ENCODE measurements at places on chromosomes 5 and 9.

GRCh38 chr5:32779754-32780415, 68.8 kb downstream of the NPR3 start:
- DNase-seq = no peak

GRCh38 chr9:107569174-107569573, 79.6 kb upstream of the KLF4 start:
- no peak for DNase-seq

- no peak for DNase-seq
Observed at GRCh38 chr5:44862808-44863207, 54.1 kb downstream of the MRPS30 start.

DNA sequence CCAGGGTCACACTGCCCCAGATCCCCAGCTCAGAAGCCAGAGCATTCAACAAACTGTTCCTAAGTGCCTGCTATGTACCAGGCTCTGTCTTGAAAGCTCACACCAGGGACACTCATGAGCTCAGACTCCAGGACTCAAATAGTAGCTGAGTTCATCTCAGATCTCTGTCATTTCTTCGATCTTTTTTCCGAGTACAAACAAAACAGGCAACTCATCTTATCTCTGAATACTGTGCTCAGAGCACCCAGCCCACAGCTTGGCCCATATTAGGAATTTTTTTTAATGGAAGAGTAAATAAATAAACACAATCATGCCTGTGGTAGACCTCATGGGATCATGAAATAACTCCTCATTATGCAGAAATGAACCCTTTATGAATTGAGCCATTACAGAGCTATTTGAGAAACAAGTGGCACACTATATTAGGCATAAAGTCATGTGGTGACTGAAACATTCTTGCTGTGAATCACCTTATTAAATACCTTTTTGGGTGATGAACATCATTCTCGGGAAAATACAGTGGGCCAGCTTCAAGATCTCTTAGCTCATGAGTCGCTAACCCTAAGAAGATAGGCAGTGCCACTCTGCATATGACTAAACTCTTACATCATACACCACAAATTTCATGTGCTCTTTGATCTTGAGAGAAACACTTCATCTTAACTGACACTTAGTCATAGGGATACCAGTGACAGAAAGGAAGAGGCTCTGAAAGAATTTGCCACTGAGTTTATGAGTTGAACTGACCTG, 9.9 kb downstream of the SH3RF2 start:
- no peak for DNase-seq

- DNase-seq = no peak
Observed at GRCh38 chr9:120610975-120611689, 31.2 kb upstream of the CDK5RAP2 start.

GRCh38 chr5:57468481-57469163, 14.0 kb downstream of the ACTBL2 start:
- no peak for DNase-seq

GRCh38 chr9:22147813-22148527, 138.9 kb upstream of the CDKN2B start:
- no peak for DNase-seq

DNA sequence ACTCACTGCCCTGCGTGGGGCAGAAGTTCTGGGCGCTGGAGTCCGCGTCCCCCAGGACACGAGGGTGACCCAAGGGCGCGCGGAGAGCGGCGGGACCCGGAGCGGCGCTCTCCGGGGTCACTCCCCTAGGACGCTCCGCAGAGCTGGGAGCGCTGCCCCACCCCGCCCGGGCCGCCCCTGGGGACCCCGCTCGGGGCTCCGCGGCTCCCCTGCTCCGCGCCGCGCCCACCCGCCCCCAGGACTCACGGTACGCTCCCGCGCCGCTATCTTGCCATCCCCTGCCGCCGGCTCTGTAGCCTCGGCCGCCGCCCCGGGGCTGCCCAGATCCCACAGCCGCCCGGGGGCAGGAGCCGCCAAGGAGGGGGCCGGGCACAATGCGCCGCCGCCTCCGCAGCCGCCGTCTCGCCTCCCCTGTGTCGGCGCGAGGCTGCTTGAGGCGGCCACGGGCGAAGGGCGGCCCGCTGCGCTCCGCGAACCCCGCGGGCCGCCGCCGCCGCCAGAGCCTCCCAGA, 303 bp downstream of the LIFR start:
- peak; percentile 3 for DNase-seq

GRCh38 chr5:158813275-158813674, 286.4 kb downstream of the EBF1 start:
- DNase-seq = no peak

DNA sequence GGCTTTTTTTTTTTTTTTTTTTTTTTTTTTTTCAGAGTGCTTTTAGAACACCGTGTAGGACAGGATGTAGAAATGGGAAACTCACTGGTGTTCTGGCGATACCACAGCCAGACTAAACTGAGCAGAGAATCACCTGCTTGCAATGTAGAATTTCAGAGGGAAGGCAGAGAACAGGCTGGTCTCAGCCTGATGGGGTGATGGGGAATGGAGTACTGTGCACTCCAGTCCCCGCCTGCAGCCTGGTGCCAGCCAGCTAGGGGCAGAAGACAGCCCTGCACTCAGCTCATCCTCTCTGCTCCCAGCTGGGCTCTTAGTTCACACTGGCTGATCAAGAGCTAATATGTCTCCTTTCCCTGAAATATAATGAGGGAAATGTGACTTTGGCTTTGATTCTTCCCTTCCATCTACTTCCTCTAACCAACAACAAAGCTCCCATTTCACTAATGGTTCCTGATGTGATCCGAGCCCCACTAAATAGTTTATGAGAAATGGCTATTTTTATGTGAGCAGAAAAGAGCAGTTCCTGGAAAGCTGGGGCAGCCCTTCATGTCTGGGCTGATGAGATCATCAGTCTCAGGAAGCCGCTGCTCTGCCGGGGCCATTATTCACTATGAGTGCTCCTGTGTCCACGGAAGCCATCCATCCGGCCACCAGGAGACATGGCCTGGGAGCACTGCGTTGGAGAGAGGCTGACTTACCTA, 209.7 kb downstream of the GADD45G start:
- DNase-seq = no peak

GRCh38 chr9:108351571-108351970, 504.2 kb downstream of the ACTL7B start:
- DNase-seq = no peak

DNA sequence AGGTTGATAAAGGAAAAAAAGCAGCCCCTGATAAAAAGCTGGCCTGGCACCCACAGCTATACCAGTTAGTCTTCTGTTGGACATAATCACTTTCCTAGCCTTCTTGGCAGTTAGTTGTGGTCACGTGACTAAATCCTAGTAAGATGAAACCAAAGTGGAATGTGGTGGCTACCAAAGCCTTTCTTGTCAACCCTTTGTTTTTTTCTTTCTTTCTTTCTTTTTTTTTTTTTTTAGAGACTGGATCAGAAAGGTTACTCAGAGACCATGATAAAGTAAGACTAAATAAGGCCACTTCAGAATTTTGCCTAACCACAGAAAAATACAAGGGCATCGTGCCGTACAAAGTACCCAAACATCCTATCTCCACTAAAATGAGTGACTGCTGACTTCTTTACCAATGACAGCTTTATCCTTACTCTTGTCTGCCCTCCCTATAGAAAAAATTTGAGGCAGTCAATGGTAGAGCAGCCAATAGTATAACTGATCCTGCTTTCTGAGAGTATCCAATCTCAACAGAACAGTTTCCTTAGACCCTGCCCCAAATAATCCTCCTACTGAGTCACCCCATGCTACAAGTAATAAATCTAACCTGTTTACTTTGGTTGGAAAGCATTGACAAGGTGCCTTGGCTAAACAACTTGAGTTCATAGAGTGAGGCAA, 14.2 kb upstream of the KIF27 start:
- no peak for DNase-seq
